ENCODE measurements at places on chromosomes 7 and 10. TPM values are rescaled to one million over a fixed set of nuclear protein-coding genes. Genes with fewer than 3 reads are reported as not detected.

PRPS1L1 gene
- total RNA-seq = not detected

BEND7 gene
- 12.9 TPM for total RNA-seq

PRSS37 gene
- not detected for total RNA-seq

KIAA1549 gene
- 3.5 TPM for total RNA-seq

DNAJC1 gene
- total RNA-seq = 33.0 TPM

SPDYE2B gene
- not detected for total RNA-seq

C10orf143 gene
- total RNA-seq = 0.57 TPM

CNPY1 gene
- not detected for total RNA-seq

AZGP1 gene
- not detected for total RNA-seq

CCDC146 gene
- 1.1 TPM for total RNA-seq

NANOS1 gene
- 0.27 TPM for total RNA-seq

LHPP gene
- total RNA-seq = 5.1 TPM

CYP2C19 gene
- not detected for total RNA-seq

FAM180A gene
- not detected for total RNA-seq

NEUROD6 gene
- not detected for total RNA-seq

STK31 gene
- not detected for total RNA-seq

ITGA8 gene
- total RNA-seq = 0.65 TPM

CCL26 gene
- not detected for total RNA-seq

CDK1 gene
- total RNA-seq = 155 TPM

IKZF5 gene
- total RNA-seq = 12.8 TPM

MALRD1 gene
- not detected for total RNA-seq

SLC16A9 gene
- total RNA-seq = 1.5 TPM

DYNC1I1 gene
- 4.0 TPM for total RNA-seq

KIF20B gene
- total RNA-seq = 54.3 TPM

VPS50 gene
- total RNA-seq = 40.3 TPM

MMD2 gene
- total RNA-seq = not detected

AKR1D1 gene
- not detected for total RNA-seq

LBX1 gene
- total RNA-seq = not detected

DGKB gene
- total RNA-seq = not detected

MMP21 gene
- total RNA-seq = 0.13 TPM

PITRM1 gene
- 181 TPM for total RNA-seq

PRKCQ gene
- total RNA-seq = 0.72 TPM

FAM25A gene
- not detected for total RNA-seq

PTPRE gene
- 63.3 TPM for total RNA-seq

CHCHD1 gene
- 25.3 TPM for total RNA-seq

TMEM178B gene
- total RNA-seq = not detected

SYT15 gene
- 0.13 TPM for total RNA-seq

AKR1B1 gene
- 186 TPM for total RNA-seq

RNF133 gene
- 4.2 TPM for total RNA-seq

C10orf105 gene
- 0.07 TPM for total RNA-seq

ATRNL1 gene
- not detected for total RNA-seq

ACHE gene
- 0.13 TPM for total RNA-seq

CFAP43 gene
- 0.22 TPM for total RNA-seq

ENKUR gene
- total RNA-seq = 0.40 TPM

TUBB8 gene
- not detected for total RNA-seq

PKD1L1 gene
- 1.6 TPM for total RNA-seq

POP7 gene
- total RNA-seq = 36.7 TPM

FGL2 gene
- total RNA-seq = 0.13 TPM

ADCY1 gene
- 0.40 TPM for total RNA-seq

ATP5MK gene
- 285 TPM for total RNA-seq

FEZF1 gene
- total RNA-seq = not detected

METTL2B gene
- 40.7 TPM for total RNA-seq

MRPS17 gene
- total RNA-seq = 13.1 TPM

HOXA5 gene
- total RNA-seq = 12.7 TPM

ZNF804B gene
- not detected for total RNA-seq

COL26A1 gene
- not detected for total RNA-seq

TAS2R5 gene
- total RNA-seq = 1.7 TPM

COA1 gene
- 69.3 TPM for total RNA-seq

FKBP6 gene
- not detected for total RNA-seq

STEAP1B gene
- total RNA-seq = 112 TPM
